ENCODE measurements at places on chromosomes 13 and 19.

- no peak for DNase-seq
Measured at GRCh38 chr13:98483601-98484288, 93.2 kb downstream of the STK24 start.

- no peak for DNase-seq
Measured at GRCh38 chr19:48368936-48369335, 4.8 kb downstream of the SYNGR4 start.

- DNase-seq = no peak
Measured at GRCh38 chr13:111861319-111861718, 205.6 kb upstream of the SOX1 start.

DNA sequence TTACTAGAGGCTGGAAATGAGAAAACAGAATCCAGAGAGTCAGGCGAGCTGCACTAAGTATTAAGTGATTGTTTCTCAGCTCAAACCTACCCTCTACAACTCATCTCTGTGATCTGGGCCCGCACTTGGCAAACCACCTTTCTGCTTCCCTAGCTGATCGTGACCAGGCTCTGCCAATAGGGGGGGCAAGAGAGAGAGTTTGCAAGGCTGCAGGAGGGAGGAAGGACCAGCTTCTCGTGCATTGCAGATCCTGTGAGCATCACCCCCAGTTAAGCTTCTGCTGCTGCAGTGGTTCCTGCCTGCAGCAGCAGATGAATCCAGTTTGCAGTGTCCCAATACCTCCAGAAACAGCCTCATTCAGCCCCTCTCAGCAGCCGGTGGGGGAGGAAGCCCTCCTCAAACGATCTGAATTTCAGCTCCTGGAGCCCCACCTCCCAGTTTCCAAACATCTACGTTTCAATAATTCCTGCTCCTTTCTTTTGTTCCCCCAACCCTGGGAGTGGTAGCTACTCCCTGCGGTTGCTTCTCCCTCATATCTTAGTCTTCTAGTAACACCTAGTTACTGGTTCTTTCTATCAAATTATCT is 20.0 kb downstream of the XRCC1 start:
- peak; percentile 87 for DNase-seq

- DNase-seq = no peak
Measured at GRCh38 chr13:24267274-24267673, 42.1 kb upstream of the C1QTNF9 start.

DNA sequence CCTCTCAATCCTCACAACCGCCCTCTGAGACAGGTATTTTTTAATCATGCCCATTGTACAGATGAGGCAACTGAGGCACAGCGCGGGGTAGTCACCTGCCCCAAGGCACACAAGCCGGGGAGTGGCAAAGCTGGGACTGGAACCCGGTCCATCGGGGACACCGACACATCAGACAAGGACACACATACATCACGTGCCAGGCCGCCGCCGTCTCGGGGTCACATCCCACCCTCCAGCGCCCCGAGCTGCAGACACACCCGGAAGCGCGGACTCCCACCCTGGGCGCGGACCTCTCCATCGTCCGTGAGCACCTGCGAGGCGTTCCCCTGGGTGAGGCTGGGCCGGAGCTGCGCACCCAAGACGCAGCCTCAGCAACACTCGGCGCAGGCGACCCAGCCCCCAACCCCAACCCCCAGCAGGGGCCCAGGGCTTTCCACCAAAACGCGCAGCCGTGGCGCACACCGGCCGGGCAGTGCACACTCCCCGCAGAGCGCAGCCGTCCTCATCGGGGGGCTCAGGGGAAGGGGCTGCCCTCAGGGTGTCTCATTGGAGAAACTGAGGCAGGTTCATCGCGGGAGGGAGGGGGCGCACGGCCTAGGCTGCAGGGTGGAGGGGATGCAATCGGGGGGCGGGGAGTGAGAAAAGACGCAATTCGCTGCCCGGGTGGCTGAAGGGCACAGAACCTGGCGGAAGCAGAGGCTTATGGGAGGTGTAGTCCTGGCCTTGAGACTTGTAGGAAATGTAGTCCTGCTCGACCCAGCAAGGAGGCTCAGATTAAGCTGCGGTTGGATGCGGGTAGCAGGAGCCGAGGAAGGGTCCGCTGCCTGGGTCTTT is 1.9 kb upstream of the LMTK3 start:
- DNase-seq = peak; percentile 88

- DNase-seq = no peak
Measured at GRCh38 chr19:2170219-2170618, 6.5 kb downstream of the DOT1L start.

GRCh38 chr19:16541526-16542044 is 652 bp downstream of the CHERP start:
- DNase-seq = no peak

GRCh38 chr19:6667114-6667627 is 2.8 kb downstream of the TNFSF14 start:
- no peak for DNase-seq

GRCh38 chr19:4060621-4061177 is 6.0 kb downstream of the ZBTB7A start:
- no peak for DNase-seq

DNA sequence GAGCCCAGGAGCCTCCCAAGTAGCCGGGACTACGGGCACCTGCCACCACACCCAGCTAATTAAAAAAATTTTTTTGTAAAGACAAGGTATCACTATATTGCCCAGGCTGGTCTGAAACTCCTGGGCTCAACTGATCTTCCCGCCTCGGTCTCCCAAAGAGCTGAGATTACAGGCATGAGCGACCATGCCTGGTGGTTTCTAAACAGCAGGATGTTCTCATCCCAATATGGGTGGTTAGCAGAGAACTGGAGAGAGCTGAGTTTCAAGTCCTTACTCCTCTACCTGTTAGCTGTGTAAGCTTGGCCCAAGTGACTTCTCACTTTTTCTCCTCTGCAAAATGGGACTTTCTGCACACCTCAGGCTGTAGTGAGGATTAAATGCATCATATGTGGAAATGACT is 8.0 kb downstream of the TMEM91 start:
- no peak for DNase-seq

DNA sequence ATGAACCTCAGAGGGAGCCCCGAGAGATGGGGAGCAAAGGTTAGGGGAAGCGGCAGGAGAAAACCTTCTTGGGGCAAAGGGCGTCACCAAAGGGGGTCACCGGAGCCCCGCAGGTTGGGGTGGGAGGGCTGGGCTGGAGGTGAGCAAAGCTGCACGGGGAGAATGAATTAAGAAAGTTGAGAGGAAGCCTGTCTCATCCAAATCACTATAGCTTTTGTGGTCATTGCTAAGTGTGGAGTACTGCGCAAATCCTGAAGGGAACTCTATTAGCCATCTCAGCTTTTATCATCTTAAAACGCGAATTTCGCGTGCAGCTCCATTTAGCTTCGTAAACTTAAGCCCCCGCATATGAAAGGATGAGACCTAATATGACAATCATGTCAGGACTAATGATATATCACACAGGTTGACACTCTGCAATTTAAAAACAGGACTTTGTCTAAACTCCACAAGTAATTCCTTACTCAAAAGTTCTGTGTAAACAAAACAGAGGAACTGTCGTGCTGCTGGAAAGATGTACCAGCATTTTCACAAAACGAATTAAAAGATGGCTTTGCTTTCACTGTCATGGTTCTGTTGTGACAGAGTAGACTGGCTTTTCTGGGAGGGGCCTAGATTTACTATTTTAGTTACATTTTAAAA is 631 bp downstream of the LACC1 start:
- no peak for DNase-seq

DNA sequence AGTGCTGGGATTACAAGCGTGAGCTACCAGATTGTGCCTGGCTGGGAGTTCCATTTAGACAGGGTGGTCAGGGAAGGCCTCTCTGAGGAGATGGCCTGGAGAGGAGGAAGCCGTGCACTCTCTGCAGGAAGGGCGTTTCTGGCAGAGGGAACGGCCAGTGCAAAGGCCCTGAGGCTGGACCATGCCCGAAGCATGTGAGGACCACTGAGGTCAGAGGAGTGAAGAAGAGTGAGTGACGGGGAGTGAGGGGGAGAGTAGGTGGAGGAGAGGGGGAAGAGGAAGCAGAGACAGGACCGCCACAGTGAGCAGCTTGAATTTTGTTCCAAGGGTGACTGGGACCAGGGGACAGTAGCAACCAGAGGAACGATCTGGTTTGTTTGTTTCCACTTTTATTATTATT is 32.6 kb downstream of the CELF5 start:
- DNase-seq = no peak

DNA sequence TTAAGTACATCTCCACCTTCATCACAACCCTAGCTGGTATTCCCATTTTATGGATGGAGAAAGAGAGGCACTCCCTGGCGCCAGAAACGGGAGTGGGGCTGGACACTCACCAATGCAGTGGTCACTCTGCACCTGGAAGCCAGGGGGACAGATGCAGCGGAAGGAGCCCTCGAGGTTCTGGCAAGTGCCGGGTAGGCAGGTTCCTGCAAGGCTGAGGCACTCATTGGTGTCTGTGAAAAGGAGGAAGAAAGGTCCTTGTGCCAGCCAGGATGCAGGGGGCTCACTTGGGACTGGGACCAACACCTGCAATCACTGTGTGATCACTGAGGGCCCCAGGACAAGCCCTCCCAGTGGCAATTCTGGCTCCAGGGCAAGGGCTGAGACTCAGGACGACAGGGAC is 41.8 kb downstream of the CCL25 start:
- DNase-seq = no peak

DNA sequence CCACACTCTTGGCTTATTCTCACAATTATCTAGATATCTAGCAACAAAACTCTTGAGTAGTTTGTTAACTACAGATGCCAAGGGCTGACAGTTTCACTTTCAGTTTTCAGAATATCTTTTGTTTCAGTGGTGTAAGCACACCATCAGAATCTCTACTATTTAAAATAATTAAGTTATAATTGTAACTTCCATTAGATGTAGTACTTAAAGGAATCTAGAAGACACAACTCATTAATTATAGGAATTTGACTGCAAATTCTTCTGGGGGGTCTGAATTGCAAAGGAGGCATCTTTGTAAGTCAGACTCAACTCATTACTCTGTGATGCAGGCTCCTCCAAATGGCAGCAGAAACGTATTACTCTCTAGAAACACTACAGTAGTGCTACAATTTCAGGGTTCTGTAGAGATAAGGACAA is 44.9 kb upstream of the USPL1 start:
- DNase-seq = peak; percentile 15

DNA sequence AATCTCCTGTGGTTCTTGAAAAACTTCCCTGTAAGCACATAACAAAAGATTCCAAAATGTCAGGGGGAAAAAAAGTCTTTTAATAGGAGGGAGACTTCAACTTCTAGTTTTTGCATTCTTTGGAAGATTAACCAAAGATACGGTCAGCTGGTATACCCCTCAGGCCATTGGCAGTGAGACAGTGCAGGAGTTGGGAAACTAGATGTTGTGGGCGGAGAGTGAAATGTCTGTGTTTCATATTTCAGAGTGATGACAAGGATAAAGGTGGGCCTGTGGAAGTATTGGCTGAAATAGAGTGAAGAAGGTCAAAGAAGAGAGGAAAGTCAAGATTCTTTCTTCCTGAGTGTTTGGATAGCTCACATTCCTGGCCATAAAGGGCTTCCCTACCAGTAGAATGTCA is 40.8 kb downstream of the CYP2B6 start:
- no peak for DNase-seq

DNA sequence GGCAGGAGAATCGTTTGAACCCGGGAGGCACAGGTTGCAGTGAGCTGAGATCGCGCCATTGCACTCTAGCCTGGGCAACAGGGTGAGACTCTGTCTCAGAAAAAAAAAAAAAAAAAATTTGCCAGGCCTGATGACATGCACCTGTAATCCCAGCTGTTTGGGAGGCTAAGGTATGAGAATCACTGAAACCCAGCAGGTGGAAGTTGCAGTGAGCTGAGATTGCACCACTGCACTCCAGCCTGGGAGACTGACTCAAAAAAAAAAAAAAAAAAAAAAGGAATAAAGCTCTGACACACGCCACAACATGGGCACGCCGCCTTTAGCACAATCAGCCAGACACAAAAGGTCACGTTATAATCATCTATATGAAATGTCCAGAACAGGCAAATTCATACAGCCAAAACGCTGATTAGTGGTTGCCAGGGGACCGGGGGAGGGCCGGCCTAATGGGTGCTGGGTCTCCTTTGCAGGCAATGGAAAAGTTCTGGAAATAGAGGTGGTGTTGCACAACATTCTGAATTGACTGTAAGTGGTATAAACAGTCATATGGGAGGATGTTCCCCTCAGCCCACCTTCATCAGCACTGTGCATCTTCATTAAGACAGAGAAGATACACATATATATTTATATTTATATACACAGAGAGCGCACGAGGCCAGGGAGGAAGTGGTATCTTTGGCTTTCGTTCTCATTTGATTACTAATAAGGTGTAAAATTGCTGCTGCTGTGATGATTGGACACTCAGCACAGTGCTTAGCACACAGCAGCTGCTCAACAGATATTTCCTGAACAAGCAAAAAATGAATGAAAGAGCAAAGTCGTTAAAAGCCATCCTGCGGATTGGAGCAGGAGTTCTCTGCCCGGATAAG is 3.8 kb downstream of the HSPBP1 start:
- no peak for DNase-seq

DNA sequence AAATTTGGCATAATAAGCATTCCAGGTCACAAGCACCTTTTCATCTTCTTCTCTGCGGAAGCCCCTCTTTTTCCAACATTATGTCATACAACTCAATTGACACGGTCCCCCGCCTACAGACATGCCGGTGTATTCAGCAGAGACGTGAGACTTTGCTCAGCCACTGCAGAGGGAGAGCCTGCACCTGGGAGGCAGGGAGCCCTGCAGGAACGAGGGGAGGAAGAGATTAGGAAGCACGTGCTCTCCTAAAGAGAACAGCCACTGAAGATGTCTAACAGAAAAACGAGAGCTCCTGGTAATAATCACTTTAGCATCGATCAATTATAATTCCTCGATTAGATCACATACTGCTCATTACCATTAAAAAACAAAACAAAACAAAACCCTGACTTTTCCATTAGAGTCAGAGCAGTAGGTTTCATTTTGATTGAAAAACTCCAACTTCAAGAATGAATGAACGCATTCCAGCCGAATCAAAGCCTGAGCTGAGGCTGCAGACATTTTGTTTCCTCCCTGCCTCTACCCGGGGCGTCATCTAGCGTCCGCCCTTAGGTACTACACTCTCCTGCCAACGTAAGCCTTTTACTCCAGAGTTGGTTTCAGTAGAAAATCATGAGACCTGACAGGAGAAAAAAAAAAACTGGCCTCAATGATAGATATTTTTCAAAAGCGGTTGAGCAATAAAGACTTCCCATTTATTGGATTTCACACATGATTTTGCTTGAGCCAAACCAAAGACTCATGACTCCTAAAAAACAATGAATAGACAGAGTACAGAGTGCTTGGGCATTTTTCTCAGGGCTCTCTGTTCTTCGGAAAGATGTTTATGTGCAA is 194.5 kb downstream of the KATNAL1 start:
- DNase-seq = peak; percentile 76
